ENCODE measurements at places on chromosomes 5 and 9. TPM values are rescaled to one million over a fixed set of nuclear protein-coding genes. Genes with fewer than 3 reads are reported as not detected.

Gene SPIN1
- 17.8 TPM for polyA plus RNA-seq

Gene SVEP1
- polyA plus RNA-seq: not detected

Gene TAF11L5
- polyA plus RNA-seq: not detected

Gene FER
- polyA plus RNA-seq: 4.1 TPM

Gene ADAMTS19
- polyA plus RNA-seq: 0.02 TPM

Gene THBS4
- 0.59 TPM for polyA plus RNA-seq

Gene CD74
- 9.4 TPM for polyA plus RNA-seq

Gene STKLD1
- polyA plus RNA-seq: 0.44 TPM

Gene ST8SIA4
- 0.21 TPM for polyA plus RNA-seq

Gene SHLD3
- polyA plus RNA-seq: 1.5 TPM

Gene CREBRF
- polyA plus RNA-seq: 0.25 TPM

Gene IFNB1
- polyA plus RNA-seq: not detected

Gene SPTLC1
- polyA plus RNA-seq: 36.6 TPM

Gene CERT1
- polyA plus RNA-seq: 7.4 TPM

Gene MLANA
- not detected for polyA plus RNA-seq

Gene DOCK2
- 0.91 TPM for polyA plus RNA-seq

Gene FKBP15
- 11.8 TPM for polyA plus RNA-seq

Gene PCDHAC1
- polyA plus RNA-seq: 0.09 TPM

Gene CDH12
- polyA plus RNA-seq: not detected

Gene DBH
- not detected for polyA plus RNA-seq

Gene BTNL9
- not detected for polyA plus RNA-seq

Gene IFNA13
- polyA plus RNA-seq: not detected

Gene SKP1
- polyA plus RNA-seq: 553 TPM

Gene ST6GALNAC4
- polyA plus RNA-seq: 19.9 TPM

Gene EQTN
- 0.14 TPM for polyA plus RNA-seq

All from foreskin keratinocyte (primary cell).